ENCODE measurements at places on chromosomes 6 and 20.

GRCh38 chr6:152142105-152142504 is 334.6 kb downstream of the ESR1 start:
- no peak for DNase-seq

- DNase-seq = no peak
These were observed 67.7 kb upstream of the ZFP64 start for GRCh38 chr20:52259295-52259694.

GRCh38 chr20:62063315-62063980 is 2.2 kb downstream of the TAF4 start:
- no peak for DNase-seq

GRCh38 chr6:42038163-42038562 is 12.2 kb upstream of the TAF8 start:
- no peak for DNase-seq

DNA sequence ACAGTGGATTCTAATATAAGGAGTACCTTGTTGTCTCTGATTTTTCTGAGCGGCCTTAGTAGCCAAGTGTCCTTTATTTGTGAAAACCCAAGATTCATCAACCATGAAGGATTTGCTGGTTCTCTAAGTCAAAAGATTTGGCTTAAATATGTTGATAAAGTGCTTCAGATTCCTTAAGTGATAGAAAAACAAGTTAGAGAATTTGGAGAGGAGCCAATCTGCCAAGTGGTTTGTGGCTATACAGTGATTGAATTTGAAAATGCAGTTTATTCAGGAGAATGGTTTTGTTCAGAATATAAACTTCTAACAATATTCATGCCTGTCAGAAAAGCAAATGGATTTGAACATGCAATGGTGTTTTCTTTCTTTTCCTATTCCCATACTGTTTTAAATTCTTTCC is 54.8 kb downstream of the CAP2 start:
- no peak for DNase-seq

GRCh38 chr6:81023007-81023582 is 729.4 kb downstream of the TENT5A start:
- DNase-seq = no peak

DNA sequence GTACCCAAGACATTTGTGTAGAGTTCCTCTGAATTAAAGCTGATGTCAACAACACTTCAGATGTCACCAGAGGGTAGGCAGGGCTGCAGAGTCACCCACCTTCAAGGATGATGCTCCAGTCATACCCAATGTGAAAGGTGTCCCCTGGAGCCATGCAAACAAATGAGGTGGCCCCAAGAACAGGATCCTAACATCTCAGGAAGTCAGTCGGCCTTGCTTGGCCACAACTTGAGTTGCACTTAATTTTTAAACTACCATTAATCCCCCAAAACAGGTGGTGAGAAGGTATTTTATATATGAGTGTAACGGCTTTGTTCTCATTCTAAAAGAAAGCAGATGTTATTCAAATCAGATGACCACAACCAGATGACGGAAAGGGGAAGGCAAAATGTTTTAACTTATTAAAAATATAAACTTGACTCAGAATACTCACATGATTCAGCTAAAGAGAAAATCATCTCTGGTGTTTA is 21.1 kb upstream of the SERPINB1 start:
- no peak for DNase-seq

DNA sequence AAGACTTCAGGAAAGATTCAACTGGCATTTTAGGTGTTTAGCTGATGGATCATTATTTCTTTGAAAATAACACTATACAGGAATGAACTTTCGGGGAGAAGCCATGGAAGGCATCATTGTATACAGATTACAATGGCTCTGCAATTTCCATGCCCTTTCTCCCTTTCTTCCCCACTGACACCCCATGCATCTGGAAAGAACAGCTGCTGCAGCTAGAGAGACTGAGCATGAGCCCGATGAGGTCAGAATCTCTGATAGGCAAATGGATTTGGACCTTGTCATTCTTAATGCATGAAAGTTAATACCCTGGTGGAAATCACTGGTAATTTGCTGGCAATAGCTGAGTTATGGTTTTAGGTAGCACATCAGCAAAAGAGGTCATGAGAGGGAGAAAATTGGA is 54.8 kb downstream of the BTBD3 start:
- no peak for DNase-seq

- DNase-seq = no peak
These were observed 224.9 kb downstream of the FARS2 start for GRCh38 chr6:5486214-5486613.

DNA sequence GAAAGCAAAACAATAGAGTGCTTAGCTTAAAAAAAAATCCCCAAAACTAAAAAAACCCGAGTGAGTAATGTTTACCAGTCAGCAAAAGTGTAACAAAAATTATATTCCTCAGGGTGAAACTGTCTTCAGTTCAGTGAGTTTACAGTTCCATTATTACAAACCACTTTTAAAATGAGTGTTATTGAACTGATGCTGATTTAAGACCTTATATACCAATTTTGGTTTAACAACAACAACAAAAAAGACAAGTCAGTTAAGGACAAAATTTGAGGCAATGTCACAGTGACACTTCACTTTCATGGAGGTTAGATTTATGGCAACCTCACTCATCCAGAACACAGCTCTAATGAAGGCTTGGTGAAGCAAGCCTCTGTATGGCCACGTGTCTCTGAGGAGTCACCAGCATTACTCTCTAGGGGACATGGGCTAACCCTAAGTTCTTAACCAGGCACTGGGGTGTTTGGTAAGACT is 630.8 kb downstream of the PHF3 start:
- no peak for DNase-seq

DNA sequence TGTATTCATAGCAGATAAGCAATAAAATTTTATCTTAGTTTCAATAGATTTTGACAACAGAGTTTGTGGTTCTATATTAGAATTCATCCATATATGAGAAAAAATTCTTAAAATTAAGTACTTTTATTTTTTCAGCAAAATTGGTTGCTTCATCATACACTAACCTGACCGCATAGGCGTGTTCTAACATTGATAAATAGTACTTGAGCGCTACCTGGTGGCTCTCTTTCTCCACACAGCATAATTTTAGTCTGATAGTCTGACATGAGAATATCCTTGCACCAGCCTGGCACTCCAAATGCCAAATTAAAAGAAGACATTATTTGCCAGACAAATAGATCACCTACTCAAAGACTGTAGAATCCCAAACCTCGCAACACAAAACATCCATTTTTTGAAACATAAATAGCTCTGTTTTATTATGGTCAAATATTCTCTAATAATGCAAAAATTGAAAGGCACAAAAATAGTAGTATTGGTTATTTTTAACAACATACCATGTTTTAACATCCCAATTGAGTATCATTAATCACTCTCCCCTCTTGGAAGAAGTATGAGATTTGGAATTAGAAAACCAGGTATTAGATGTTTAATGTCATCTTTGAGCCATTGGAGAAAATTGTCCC is 33.0 kb upstream of the FILIP1 start:
- DNase-seq = no peak

DNA sequence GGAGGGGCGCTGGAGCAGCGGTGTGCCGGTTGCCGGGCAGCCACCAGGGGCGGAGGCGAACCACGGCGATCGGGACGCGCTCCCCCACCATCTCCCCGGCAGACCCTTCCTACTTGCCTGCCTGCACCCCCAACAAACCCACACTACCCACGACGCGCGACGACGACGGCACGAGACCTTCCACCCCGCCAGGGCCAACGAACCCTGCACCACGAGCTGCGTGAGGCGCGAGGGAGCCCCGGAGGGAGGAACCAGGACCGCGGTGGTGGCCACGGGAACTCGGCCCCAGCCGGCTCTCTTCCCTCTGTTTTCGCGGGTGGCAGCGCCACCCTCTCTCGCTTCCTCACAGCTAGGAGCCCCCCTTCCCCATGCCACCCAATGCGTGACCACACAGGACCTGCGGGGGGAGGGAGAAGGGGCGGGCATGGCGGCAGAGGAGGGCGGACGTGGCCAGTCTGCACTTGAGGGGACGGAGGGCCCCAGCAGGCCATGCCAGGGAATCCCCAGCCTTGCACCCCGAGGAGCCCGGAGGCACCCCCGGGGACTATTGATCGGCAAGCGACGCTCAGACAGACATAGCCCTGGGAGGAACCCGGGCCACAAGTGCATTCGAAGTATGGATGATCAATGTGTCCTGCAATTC is 1516.4 kb upstream of the DEFB115 start:
- DNase-seq = no peak

DNA sequence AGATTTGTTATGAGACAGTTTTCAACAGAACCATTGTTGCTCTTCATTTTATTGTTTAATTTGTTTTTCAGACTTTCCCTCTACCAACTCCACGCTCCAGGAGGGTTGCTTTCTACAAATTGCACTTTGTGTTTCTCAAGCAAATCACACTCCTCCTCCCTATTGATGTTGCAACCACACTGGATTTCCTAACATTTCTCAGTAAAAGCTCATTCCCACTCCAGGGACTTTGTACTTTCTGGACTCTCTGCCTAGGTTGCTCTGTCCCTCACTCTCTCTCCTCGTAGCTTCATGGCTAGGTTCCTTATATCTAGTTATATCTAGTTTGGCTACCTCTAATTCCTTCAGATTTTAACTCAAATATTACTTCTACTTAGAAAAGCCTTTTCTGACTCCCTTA is 20.3 kb downstream of the PGK2 start:
- DNase-seq = no peak

DNA sequence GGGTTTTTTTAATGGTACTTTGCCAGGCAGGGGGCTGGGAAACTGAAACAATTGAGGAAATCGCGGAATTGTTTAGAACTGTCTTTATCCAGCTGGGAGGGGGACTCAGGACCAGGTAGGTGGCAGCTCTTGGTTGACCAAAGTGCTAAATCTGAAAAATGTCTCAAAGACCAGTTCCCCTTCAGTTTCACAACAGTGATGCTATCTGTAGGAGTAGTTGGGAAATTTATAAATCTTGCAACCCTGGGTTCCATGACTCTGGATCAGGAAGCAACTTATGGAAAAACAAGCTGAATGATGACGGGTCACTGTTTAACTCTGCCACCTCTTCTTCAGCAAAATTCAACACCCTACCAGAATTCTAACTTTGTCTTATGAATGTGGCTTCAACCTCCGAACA is 99.7 kb downstream of the FAM50B start:
- no peak for DNase-seq

GRCh38 chr6:2503816-2504494 is 246.8 kb downstream of the MYLK4 start:
- no peak for DNase-seq

- no peak for DNase-seq
These were observed 94.0 kb upstream of the MCHR2 start for GRCh38 chr6:100088009-100088408.

GRCh38 chr6:40350747-40351217 is 236.4 kb downstream of the LRFN2 start:
- DNase-seq = no peak

DNA sequence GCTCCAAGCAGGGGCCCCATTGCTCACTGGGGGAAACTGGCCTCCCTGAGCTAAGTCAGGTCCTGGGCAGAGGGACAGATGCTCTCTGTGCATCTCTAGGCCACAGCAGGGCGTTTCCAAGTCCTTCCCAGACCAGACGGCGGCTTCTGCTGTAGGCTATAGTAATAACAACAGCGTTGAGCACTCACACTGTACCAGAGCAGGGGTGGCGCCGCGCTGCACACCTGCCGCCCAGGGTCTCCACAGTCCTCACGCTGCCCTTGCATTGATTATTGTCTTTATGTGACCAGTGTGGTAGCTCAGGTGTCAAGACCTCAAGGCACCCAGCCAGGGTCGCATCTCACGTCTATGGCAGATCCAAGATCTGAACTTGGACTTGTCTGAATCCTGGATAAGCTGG is 14.9 kb upstream of the CCN5 start:
- no peak for DNase-seq

- DNase-seq = no peak
These were observed 37.8 kb upstream of the SUMO4 start for GRCh38 chr6:149362289-149362688.

- DNase-seq = no peak
These were observed 19.7 kb downstream of the STX11 start for GRCh38 chr6:144170044-144170443.

DNA sequence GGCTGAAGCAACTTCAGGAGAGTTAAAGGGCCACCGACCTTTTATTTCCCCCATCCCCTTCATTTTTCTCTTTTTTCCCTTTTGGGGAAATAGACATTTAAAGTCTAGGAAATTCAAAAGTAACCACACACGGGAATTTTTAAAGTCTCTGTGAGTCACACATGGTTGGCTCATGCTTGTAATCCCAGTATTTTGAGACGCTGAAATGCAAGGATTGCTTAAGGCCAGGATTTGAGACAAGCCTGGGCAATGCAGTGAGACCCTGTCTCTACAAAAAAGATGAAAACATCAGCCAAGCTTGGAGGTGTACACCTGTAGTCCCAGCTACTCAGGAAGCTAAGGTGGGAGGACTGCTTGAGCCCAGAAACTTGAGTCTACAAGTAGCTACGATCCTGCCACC is 34.2 kb downstream of the KATNA1 start:
- DNase-seq = no peak

GRCh38 chr20:1900321-1900801 is 5.2 kb downstream of the SIRPA start:
- DNase-seq = no peak

DNA sequence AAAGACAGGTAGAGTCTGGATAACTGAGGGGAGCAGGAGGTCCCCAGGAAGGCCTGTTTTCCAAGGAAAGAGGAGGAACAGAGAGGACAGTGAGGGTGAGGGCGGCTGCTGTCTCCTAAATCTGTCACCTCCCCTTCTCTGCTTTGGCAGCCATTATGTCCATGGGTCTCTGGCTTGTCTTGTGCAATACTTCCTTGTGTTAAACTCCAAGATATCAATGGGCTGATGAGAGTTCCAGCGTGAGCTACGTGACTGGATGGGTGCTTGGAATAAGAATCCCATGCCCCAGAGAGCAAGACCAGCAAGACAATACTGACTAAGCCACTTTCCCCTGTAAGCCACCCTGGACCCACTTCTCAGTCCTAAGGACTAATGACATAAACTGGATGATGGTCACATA is 26.3 kb upstream of the DNAAF9 start:
- DNase-seq = no peak

DNA sequence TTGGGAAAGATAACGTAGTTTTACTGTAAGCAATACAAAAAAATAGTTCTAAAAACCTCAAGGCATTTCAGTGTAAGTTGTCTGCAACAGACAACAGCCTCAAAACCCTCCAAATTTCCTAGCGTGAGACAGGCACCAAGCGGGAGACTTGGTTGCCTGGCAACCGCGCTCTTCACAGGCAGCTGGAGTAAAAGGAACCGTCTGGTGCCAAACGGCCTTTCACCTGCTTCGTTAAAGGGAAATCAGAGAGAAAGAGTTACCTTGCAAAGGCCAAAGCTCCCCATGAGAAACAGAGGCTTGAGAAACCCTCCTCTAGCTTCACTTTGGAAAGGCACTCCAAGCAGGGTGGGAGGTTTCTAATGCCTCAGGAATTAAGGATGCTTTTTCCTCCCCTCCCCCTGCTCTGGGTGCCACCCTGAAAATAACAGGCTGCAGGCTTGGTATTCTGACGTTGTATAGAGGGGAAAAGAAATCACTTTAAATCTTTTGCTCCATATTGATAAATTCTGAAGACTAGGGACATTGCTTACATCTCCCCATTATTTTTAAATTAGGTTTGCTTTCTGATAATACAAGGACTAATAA is 129.7 kb upstream of the UFL1 start:
- no peak for DNase-seq

- no peak for DNase-seq
These were observed 78.8 kb downstream of the PTCHD4 start for GRCh38 chr6:48032151-48032550.

GRCh38 chr6:166546653-166547052 is 39.8 kb downstream of the RAMACL start:
- no peak for DNase-seq

GRCh38 chr6:155041741-155042279 is 46.7 kb downstream of the TIAM2 start:
- DNase-seq = no peak

Data from activated B cell treated with CpG ODN at 0.5 μM for 24 hours (primary cell).